Neuronal stem cell (in vitro differentiated cells): ENCODE measurements at places on chromosomes 4 and X.

- no peak overlapping the region for H3K4me3 ChIP-seq
- no peaks in the 10 kb centered on the region for H3K36me3 ChIP-seq
- H3K4me1 ChIP-seq, result no peaks in the 10 kb centered on the region
- H3K27ac ChIP-seq, result no peak overlapping the region
- DNase-seq, result no peak
- peaks cover 19% of the 10 kb centered on the region for H3K27me3 ChIP-seq
Observed at GRCh38 chrX:150225756-150226155, 137.4 kb upstream of the MAMLD1 start.

GRCh38 chrX:1485033-1485432 lies 32.3 kb upstream of the ASMTL start:
- no peaks in the 10 kb centered on the region for H3K36me3 ChIP-seq
- H3K27me3 ChIP-seq, result no peaks in the 10 kb centered on the region
- no peak overlapping the region for H3K27ac ChIP-seq

DNA sequence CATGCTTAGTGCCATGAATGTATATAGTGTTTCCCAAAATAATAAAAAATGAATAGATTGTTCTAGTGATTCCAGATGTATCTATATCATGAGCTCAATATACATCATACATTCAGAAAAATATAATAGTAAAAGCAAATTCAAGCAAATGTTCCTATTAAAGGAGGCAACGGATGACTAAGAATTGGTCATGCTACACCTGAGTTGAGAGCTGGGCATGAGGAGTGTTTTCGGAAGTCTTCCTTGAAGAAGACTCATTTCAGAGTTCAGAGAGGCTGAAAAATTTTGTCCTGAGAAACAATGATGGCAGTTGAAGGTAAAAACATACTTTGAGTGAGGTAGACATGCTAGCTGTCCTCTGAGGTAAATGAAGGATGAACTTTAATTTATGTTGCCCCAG lies 79.3 kb upstream of the IL1RAPL2 start:
- H3K27me3 ChIP-seq, result no peaks in the 10 kb centered on the region
- H3K27ac ChIP-seq, result no peak overlapping the region
- H3K4me1 ChIP-seq, result no peaks in the 10 kb centered on the region
- no peaks in the 10 kb centered on the region for H3K36me3 ChIP-seq
- DNase-seq, result no peak
- H3K4me3 ChIP-seq, result no peak overlapping the region

DNA sequence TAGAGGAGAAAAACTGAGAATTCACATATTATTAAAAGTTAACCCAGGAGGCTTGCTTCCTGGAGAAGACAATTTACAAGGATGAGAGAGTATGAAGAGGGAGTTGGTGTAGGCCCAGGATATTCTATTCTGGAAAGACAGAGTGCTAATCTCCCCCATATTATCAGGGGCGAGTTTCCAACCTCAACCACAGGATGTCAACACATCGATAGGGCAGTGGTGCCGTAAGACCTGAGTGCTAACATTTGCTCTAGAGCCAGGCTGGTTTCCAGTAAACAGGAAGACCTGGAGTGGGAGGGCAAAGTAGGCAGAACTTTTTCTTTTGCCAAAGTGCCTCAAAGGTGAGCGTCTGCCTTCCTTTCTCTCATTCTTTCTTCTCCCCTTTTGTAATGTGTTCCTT lies 2.8 kb upstream of the AWAT1 start:
- no peak overlapping the region for H3K27ac ChIP-seq
- peaks cover 8% of the 10 kb centered on the region for H3K27me3 ChIP-seq
- H3K36me3 ChIP-seq, result no peaks in the 10 kb centered on the region

GRCh38 chr4:113170805-113171468 lies 121.5 kb downstream of the ANK2 start:
- H3K27me3 ChIP-seq, result no peaks in the 10 kb centered on the region
- no peaks in the 10 kb centered on the region for H3K36me3 ChIP-seq
- H3K4me1 ChIP-seq, result peaks cover 8% of the 10 kb centered on the region
- no peak overlapping the region for H3K4me3 ChIP-seq
- H3K27ac ChIP-seq, result no peak overlapping the region

- no peaks in the 10 kb centered on the region for H3K27me3 ChIP-seq
- no peak overlapping the region for H3K4me3 ChIP-seq
- no peak for DNase-seq
- no peak overlapping the region for H3K27ac ChIP-seq
Observed at GRCh38 chr4:1310796-1311631, 21.3 kb downstream of the MAEA start.

DNA sequence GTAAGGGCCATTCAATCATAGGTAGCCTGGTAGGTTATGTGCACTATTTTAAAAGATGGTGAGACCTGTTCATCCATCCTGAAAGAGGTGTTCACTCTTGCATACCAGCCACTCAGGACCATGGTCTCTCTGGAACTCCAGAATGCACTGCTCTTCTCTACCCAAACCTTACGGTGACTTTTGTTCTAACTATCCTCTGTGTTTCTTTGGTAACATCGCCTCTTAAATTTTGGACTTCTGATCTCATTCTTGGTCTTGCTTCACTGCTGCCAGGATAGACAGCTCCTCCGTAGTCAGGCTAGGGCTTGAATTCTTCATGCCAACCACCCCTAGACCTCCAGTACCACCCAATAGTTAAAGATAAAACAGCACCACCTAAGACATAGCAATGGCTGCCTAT lies 346.3 kb upstream of the GALNT7 start:
- no peak overlapping the region for H3K27ac ChIP-seq
- H3K27me3 ChIP-seq, result no peaks in the 10 kb centered on the region
- no peak overlapping the region for H3K4me3 ChIP-seq
- no peak for DNase-seq
- H3K4me1 ChIP-seq, result peaks cover 9% of the 10 kb centered on the region

- H3K27me3 ChIP-seq, result no peaks in the 10 kb centered on the region
- H3K36me3 ChIP-seq, result no peaks in the 10 kb centered on the region
- no peak overlapping the region for H3K4me3 ChIP-seq
- no peak for DNase-seq
- H3K27ac ChIP-seq, result no peak overlapping the region
- no peaks in the 10 kb centered on the region for H3K4me1 ChIP-seq
Observed at GRCh38 chr4:14853176-14853943, 148.9 kb upstream of the CPEB2 start.

- no peak overlapping the region for H3K27ac ChIP-seq
- no peaks in the 10 kb centered on the region for H3K4me1 ChIP-seq
- H3K36me3 ChIP-seq, result no peaks in the 10 kb centered on the region
- no peaks in the 10 kb centered on the region for H3K27me3 ChIP-seq
Observed at GRCh38 chrX:78725287-78725686, 22.2 kb upstream of the LPAR4 start.

- H3K27me3 ChIP-seq, result peaks cover 2% of the 10 kb centered on the region
- no peak overlapping the region for H3K4me3 ChIP-seq
- H3K36me3 ChIP-seq, result no peaks in the 10 kb centered on the region
- DNase-seq, result peak; percentile 0
- no peak overlapping the region for H3K27ac ChIP-seq
Observed at GRCh38 chrX:155148724-155149537, 67.3 kb upstream of the VBP1 start.

DNA sequence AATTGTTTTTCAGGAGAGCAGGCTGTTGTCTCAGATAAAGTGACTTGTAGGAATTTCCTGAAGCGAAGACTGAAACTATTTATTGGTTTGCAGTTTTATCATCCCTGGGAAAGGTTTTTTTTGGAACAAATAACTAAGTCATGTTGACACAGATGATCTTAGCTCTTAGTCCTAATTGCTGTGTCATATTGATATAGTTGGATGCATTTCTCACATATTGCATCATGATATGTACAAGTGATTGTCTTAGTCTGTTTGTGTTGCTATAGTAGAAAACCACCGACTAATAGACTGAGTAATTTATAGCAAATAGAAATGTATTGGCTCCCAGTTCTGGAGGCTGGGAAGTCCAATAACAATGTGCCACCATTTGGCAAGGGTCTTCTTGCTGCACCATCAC lies 397.5 kb upstream of the PPP1R2C start:
- H3K4me3 ChIP-seq, result no peak overlapping the region
- H3K4me1 ChIP-seq, result no peaks in the 10 kb centered on the region
- no peak for DNase-seq
- H3K27ac ChIP-seq, result no peak overlapping the region

DNA sequence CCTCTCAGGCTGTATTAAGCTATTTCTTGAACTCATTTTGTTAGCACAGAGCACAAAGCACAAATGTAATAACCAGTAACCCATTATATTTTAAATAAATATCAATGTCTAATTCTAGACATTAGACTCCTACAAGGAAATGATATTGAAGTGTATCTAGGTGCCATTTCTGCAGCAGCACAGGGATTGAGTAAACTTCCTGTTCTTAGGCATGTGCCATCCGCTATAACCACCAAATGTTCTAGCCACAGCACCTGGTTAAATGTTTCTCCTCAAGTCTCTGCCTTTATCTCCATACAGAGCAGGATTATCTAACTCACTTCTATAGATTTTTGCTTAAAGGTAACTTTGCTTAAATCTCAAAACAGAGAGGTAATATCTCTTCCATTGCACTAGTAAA lies 51.4 kb downstream of the SGMS2 start:
- no peak for DNase-seq
- H3K27ac ChIP-seq, result no peak overlapping the region
- H3K27me3 ChIP-seq, result no peaks in the 10 kb centered on the region
- H3K4me3 ChIP-seq, result no peak overlapping the region
- H3K4me1 ChIP-seq, result no peaks in the 10 kb centered on the region

DNA sequence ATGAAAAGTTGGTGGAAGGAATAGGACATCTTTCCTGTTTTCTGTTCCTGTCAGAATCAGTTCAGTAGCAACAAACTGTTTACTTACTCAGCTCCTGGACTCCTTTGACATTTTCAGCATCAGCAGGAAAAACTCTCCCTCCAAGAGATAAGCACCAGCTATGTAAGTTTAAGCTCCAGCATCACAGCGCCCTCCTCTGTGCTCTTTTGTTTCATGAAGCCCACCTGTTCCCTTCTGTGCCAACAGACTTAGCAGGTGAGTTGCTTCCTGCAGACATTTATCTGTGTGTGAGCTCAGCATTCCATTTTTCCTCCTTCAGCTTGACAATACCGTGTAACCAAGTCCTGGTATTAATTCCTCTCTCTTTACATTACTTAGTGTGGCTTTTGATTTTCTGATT lies 644.1 kb upstream of the AGA start:
- no peak overlapping the region for H3K27ac ChIP-seq
- no peak overlapping the region for H3K4me3 ChIP-seq
- H3K36me3 ChIP-seq, result no peaks in the 10 kb centered on the region
- H3K27me3 ChIP-seq, result no peaks in the 10 kb centered on the region

DNA sequence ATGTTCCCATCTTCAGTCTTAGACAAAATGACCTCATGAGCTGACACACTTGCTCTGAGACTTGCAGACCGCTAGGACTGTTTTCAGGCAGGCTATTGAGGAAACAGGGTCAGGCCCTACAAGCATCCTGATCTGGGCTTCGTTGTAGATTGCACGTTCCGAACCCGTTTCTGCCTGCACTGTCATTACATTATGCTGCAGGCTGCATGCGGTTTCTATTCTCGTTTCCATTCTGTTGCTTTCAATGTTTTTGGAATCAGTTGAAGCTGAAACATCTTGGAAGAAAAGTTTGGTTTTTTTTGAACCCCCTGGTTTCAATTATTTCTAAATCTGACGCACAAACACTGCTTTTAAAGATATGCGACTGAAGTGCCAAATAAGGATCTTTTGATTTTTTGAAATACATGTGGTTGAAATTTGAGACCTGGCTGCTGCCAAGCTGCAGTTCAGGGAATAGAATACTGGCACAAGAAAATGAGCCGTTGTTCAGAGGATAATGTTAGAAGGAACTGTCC lies 716.1 kb upstream of the INTU start:
- no peaks in the 10 kb centered on the region for H3K27me3 ChIP-seq
- DNase-seq, result no peak
- H3K4me1 ChIP-seq, result peaks cover 1% of the 10 kb centered on the region
- H3K36me3 ChIP-seq, result no peaks in the 10 kb centered on the region
- H3K4me3 ChIP-seq, result no peak overlapping the region

DNA sequence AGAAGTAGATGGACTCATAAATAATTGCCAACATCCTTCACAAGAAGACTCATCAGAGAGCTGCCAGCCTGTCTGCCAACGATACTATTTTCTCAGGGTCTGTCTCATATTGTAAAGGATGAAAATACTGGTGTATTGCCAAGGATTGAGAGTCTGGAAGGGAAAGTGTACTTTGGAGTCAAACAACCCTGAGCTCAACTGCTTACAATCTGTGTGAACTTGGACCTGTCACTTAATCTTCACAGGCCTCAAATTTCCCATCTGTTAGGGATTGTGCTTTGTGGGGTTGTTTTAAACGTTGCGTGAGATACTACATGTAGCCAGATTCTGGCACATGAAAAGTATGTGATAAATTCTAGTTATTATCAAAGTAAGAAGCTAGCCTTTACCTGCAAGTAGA lies 169.1 kb downstream of the LHFPL1 start:
- H3K36me3 ChIP-seq, result no peaks in the 10 kb centered on the region
- no peak for DNase-seq
- no peaks in the 10 kb centered on the region for H3K4me1 ChIP-seq
- no peak overlapping the region for H3K27ac ChIP-seq

GRCh38 chrX:114267142-114267541 lies 316.7 kb upstream of the HTR2C start:
- no peak for DNase-seq
- no peak overlapping the region for H3K4me3 ChIP-seq
- no peak overlapping the region for H3K27ac ChIP-seq
- no peaks in the 10 kb centered on the region for H3K36me3 ChIP-seq
- no peaks in the 10 kb centered on the region for H3K4me1 ChIP-seq

- H3K27ac ChIP-seq, result no peak overlapping the region
- no peaks in the 10 kb centered on the region for H3K27me3 ChIP-seq
- H3K4me1 ChIP-seq, result peaks cover 7% of the 10 kb centered on the region
- no peaks in the 10 kb centered on the region for H3K36me3 ChIP-seq
- H3K4me3 ChIP-seq, result no peak overlapping the region
- DNase-seq, result no peak
Observed at GRCh38 chr4:98491899-98492559, 166.4 kb downstream of the TSPAN5 start.

DNA sequence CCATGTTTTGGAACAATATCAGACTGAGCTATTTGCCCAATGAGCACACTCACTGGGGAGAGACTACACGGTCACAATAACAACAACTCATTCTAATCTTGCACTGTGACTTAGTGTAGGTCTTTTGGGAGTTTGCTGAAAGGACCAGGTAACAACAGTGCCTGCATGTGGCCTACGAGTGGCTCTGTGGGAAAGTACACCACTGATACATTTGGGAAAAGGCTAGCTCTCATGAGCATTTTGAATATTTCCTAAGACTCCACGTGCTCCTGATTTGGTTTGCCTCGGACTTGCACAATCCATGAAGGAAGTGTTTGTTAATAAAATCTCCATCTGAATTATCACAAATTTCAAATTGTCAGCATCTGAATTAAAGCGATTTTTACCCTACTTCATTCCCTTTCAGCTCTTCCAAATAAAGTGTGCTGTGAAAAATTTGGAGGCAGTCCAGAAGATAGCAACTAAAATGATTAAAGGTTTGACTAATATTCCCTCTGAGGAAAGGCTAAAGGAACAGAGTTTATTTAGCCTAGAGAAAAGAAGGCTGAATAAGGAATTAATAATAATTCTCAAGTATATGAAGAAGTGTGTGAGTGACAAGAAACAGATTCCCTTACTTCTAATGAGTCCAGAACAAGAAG lies 406.4 kb downstream of the PPARGC1A start:
- H3K4me1 ChIP-seq, result peaks cover 4% of the 10 kb centered on the region
- no peak overlapping the region for H3K27ac ChIP-seq
- no peaks in the 10 kb centered on the region for H3K36me3 ChIP-seq
- no peak overlapping the region for H3K4me3 ChIP-seq

GRCh38 chr4:74665346-74665745 lies 129.0 kb downstream of the BTC start:
- no peaks in the 10 kb centered on the region for H3K36me3 ChIP-seq
- H3K4me3 ChIP-seq, result no peak overlapping the region
- H3K27ac ChIP-seq, result no peak overlapping the region
- H3K4me1 ChIP-seq, result no peaks in the 10 kb centered on the region
- H3K27me3 ChIP-seq, result no peaks in the 10 kb centered on the region
